Posterior vena cava (tissue), 2 donors: ENCODE measurements at places on chromosomes 4 and X. TPM values are rescaled to one million over a fixed set of nuclear protein-coding genes. Genes with fewer than 3 reads are reported as not detected.
A peak's percentile ranks its signal among the peaks of the same experiment; 100 is the strongest.

The BEX5 gene
- total RNA-seq = 3.0 TPM

The AFM gene
- not detected for total RNA-seq

The H2BW1 gene
- total RNA-seq = not detected

The GEMIN8 gene
- total RNA-seq = 13.7 TPM

The USP17L18 gene
- not detected for total RNA-seq

The EVC2 gene
- 7.0 TPM for total RNA-seq

The QRFPR gene
- total RNA-seq = not detected

The MAP7D2 gene
- 0.10 TPM for total RNA-seq

The MAGEE1 gene
- 3.1 TPM for total RNA-seq

The CLDN22 gene
- total RNA-seq = not detected

The CXCL3 gene
- 1.8 TPM for total RNA-seq

The NAP1L2 gene
- total RNA-seq = 3.0 TPM

The RBM10 gene
- 17.8 TPM for total RNA-seq

The SPANXN3 gene
- total RNA-seq = not detected

- DNase-seq = no peak
Measured at GRCh38 chr4:19783667-19784223, 468.0 kb upstream of the SLIT2 start.

DNA sequence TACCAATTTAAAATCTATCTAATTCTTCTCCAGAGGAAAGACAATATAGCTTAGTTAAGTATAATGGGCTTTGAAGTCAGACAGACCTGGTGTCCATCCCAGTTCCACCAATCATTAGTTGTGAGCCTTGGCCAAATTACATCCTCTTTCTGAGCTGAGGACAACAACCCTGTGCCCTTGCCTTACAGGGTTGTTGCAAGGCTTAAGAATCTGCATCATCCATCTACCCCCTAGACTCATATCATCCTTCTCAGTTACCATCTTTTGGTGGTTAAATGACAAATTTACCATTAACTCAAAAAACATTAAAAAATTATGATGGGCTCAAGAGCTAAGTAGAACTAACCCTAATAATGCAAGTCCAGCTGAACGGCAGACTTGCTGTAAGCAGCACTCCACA is 51.6 kb downstream of the NAP1L5 start:
- DNase-seq = no peak

- no peak for DNase-seq
Measured at GRCh38 chr4:165472943-165473676, 94.3 kb downstream of the CPE start.

DNA sequence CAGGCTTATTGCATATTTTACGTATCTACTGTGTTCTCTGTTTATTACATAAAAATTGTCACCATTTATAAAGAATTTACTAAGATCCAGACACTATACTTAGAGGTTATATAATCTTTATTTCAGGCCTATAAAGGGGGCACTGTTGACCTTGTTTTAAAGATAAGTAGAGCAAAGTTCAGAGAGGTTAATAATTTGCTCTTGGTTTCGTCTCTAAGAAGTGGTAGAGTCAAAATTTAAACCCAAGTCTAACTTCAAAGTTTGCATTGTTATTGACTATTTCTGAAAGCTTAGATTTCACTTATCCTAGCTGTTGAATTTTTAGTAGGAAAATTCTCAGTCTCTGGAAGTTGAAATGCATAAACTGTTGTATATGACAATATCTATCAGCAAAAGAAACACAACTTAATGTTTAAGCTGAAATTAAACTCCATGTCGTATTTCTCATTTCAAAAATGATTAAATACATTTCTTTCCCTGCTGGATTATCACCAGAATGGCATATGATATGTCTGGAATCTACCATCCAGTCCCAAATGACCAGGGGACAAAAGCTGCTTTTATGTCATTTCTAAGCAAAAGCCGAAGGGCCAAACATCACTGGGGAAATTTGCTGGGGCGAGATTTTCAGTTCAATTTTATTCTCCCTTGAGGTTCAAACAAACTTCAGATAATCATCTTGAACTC is 138.4 kb downstream of the SLC7A11 start:
- no peak for DNase-seq

- peak; percentile 80 for DNase-seq
Measured at GRCh38 chrX:153411255-153411987, at the start of gene ZFP92. Gene ZFP92 (plus strand): TSS chrX:153411472. CDS start chrX:153418323, 6,851 bp downstream.

- DNase-seq = no peak
Measured at GRCh38 chr4:110878413-110878812, 255.5 kb upstream of the PITX2 start.

- DNase-seq = no peak
Measured at GRCh38 chr4:96603641-96604040, 763.7 kb downstream of the PDHA2 start.

GRCh38 chr4:91171217-91171616 is 1044.0 kb downstream of the CCSER1 start:
- no peak for DNase-seq

- no peak for DNase-seq
Measured at GRCh38 chrX:23668335-23668734, 1.0 kb downstream of the PRDX4 start.

GRCh38 chr4:8848507-8849265 is 23.0 kb downstream of the HMX1 start:
- DNase-seq = peak; percentile 43

- no peak for DNase-seq
Measured at GRCh38 chr4:57580710-57581599, 470.8 kb upstream of the IGFBP7 start.

GRCh38 chr4:165520086-165520485 is 141.3 kb downstream of the CPE start:
- no peak for DNase-seq

DNA sequence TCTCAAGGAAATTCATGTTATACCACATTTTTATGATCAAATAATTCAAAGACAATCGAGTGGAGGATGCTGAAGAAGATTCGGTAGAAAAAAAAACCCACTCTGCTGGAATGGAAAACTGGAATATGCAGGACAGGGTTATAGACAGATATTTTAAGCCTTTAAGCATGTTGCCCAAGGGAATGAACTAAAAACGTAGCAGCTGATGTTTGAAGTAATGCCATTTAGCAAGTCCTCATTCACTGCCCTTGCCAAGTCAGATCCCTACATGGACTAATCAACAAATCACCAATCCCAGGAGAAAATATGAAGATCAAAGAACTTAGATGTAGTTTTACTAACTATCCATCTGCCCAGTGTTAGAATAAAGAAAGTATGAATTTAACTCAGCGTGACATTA is 75.6 kb upstream of the ETNPPL start:
- DNase-seq = no peak

DNA sequence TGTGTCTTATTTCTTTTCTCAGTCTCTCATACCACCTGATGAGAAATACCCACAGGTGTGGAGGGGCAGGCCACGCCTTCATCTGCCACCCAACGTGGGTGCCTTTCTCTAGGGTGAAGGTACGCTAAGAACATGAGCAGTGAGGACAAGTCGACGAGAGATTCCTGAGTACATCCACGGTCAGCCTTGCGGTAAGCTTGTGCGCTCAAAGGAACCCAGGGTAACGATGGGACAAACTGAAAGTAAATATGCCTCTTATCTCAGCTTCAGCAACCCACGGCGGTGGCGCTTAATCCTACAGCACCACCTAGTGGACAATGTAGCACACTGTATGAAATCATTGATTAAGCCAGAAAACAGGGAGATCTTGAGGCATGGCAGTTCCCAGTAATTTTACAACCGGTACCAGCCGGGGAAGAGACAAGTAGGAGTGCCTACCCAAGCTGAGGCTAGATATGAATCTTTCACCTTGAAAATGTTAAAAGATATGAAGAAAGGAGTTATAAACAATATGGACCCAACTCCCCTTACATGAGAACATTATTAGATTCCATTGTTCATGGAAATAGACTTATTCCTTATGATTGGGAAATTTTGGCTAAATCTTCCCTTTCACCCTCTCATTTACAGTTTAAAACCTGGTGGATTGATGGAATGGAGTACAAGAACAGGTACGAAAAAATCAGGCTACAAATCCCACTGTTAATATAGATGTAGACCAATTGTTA is 63.0 kb downstream of the ZNF732 start:
- no peak for DNase-seq

- peak; percentile 87 for DNase-seq
Measured at GRCh38 chr4:139528377-139529005, 27.5 kb downstream of the SETD7 start.

- DNase-seq = no peak
Measured at GRCh38 chrX:48511560-48511959, 2.8 kb downstream of the PORCN start.

GRCh38 chr4:122663814-122664610 is 43.1 kb upstream of the IL21 start:
- DNase-seq = no peak

DNA sequence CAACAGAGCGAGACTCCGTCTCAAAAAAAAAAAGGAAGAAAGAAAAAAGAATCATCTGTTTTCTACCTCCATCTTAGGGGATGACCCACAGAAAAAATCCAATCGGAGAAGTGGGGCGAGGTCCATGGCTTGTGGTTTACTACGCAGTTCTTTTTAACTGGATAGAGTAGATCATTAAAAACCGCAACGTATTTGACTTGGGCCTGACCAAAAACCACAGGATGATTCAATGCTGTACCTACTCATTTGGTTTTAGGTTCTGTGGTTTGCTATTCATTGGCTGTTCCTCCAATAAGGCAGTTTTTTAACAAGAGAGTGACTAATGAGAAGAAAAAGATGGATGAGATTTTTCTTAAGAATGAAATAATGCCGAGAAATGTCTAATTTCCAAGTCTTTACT is 83.7 kb downstream of the FREM3 start:
- no peak for DNase-seq

- DNase-seq = no peak
Measured at GRCh38 chrX:44747317-44747716, 96.5 kb upstream of the DUSP21 start.

- no peak for DNase-seq
Measured at GRCh38 chrX:72030431-72030830, 101.3 kb downstream of the RTL5 start.

- no peak for DNase-seq
Measured at GRCh38 chrX:134419784-134420183, 40.2 kb upstream of the HPRT1 start.

GRCh38 chrX:137891431-137891830 is 325.5 kb downstream of the ZIC3 start:
- DNase-seq = no peak

GRCh38 chr4:2862528-2862927 is 18.9 kb downstream of the ADD1 start:
- DNase-seq = no peak

DNA sequence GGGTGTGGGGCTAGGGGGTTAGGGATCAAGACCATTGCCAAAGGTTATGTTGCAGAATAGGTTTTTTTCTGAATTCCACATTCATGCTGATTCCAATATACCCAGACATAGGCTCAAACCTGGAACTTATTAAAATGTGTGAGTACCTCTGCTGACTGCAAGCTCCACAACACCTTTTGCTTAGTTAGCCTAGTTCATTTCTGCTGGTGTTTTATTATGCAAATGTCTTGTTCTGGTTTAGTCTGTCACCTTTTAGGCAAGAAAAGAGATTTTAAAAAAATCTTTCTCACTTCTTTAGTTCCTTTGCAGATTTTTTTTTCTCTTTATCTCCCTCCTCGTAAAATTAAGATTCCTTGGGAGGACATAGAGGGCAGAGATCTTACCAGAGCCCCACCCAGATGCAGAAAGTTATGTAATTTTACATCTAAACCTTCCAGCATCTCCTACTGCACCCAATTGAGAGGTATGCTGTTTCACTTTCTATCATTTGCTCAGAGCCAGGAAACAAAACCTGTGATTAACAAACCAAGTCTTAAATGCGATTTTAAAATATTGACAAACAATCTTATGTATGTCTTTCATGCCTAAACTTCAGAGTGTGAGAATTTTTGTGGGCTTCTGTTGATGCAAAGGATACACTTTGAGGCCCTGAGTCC is 190.7 kb upstream of the CLNK start:
- DNase-seq = no peak

DNA sequence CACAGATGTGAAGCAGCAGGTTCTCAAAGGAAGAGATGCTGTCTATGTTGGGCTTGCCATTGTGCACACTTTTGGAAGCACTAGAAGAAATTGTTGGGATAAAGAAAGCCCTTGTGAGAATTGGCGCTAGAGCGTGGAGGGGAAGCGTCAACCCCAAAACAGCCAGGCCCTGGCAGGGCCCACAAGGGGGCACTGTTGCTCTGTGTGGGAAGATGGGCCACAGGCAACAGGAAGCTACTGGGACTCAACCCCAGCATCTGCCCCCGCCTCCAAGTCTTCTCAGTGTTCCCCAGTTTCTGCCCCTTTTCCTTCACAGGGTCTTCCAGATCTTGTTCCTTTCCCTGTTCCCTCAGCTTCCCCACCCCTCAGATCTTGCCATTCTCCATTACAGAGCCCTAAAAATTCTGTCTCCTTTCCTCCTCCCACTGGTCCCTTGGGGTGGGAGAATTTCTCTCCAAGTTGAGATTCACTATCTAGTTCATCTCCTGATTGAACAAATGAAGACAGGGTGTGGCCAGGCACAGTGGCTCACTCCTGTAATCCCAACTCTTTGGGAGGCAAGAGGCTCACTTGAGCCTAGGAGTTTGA is 85.5 kb downstream of the STARD8 start:
- peak; percentile 88 for DNase-seq

GRCh38 chr4:187183346-187183745 is 459.7 kb upstream of the FAT1 start:
- no peak for DNase-seq

GRCh38 chr4:181752516-181752915 is 490.7 kb upstream of the TENM3 start:
- no peak for DNase-seq
